Esophagus squamous epithelium (tissue), 5 donors: ENCODE measurements at places on chromosomes 6 and 20. TPM values are rescaled to one million over a fixed set of nuclear protein-coding genes. Genes with fewer than 3 reads are reported as not detected.
A peak's percentile ranks its signal among the peaks of the same experiment; 100 is the strongest.

DNA sequence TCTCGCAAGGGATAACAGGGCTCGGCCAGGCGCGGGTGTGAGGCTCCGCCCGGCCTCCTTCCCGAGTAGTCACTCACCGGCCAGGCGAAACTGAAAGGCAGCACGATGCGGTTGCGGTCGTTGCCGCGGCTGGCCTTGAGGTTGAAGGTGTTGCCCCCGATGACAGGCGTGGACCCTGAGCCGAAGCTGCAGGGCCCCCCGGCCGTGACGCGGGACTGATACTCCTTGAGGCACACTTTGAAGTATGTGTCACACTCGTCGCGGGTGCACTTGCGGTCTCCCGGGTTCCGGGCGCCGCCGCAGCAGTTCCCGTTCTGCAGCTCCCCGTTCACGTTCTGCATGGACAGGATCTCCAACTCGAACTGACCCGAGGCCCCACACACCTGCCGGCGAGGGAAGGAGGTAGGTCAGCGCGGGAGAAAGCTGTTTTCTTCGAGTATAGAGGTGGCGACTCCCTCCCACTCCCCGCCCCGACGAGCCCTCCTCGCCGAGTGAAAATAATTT is 1.1 kb downstream of the JAG1 start:
- H3K4me1 ChIP-seq = peaks cover 31% of the 10 kb centered on the region
- H3K27ac ChIP-seq = peak overlapping the region; percentile 100
- H3K27me3 ChIP-seq = no peaks in the 10 kb centered on the region
- H3K36me3 ChIP-seq = peaks cover 25% of the 10 kb centered on the region

DNA sequence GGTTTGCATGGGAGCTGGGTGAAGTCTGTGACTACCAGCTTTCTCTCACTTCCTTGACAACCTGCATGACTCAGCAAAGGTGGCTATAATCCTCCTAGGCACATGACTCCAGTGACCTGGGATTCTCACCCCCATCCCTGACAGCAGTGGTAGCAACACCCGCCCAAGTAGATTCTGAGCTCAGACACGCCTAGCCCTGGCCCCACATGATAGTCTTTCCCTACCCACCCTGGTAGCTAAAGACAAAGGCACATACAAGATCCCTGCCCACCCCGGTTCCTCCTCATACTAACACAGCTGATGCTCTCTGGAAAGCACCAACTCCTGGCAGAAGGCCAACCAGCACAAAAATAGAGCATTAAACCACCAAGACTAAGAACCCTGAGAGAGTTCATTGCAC is 25.9 kb upstream of the CRISP1 start:
- no peak for DNase-seq
- no peak overlapping the region for H3K4me3 ChIP-seq
- H3K36me3 ChIP-seq = no peaks in the 10 kb centered on the region
- no peak overlapping the region for H3K27ac ChIP-seq
- H3K4me1 ChIP-seq = no peaks in the 10 kb centered on the region

TRDN gene
- not detected for total RNA-seq

DSE gene
- 11.6 TPM for total RNA-seq

- H3K27ac ChIP-seq = no peak overlapping the region
- H3K4me3 ChIP-seq = no peak overlapping the region
- no peaks in the 10 kb centered on the region for H3K27me3 ChIP-seq
- H3K4me1 ChIP-seq = peaks cover 40% of the 10 kb centered on the region
Observed at GRCh38 chr20:59948212-59948611, 8.0 kb downstream of the FAM217B start.

GRCh38 chr6:9370480-9370879 is 935.1 kb upstream of the SLC35B3 start:
- H3K4me1 ChIP-seq = no peaks in the 10 kb centered on the region
- DNase-seq = no peak
- H3K36me3 ChIP-seq = no peaks in the 10 kb centered on the region
- H3K27me3 ChIP-seq = no peaks in the 10 kb centered on the region
- H3K27ac ChIP-seq = no peak overlapping the region
- H3K4me3 ChIP-seq = no peak overlapping the region

TPD52L2 gene
- total RNA-seq = 97.1 TPM

TMC2 gene
- total RNA-seq = not detected

PRPH2 gene
- not detected for total RNA-seq

NKAIN4 gene
- total RNA-seq = not detected

DNA sequence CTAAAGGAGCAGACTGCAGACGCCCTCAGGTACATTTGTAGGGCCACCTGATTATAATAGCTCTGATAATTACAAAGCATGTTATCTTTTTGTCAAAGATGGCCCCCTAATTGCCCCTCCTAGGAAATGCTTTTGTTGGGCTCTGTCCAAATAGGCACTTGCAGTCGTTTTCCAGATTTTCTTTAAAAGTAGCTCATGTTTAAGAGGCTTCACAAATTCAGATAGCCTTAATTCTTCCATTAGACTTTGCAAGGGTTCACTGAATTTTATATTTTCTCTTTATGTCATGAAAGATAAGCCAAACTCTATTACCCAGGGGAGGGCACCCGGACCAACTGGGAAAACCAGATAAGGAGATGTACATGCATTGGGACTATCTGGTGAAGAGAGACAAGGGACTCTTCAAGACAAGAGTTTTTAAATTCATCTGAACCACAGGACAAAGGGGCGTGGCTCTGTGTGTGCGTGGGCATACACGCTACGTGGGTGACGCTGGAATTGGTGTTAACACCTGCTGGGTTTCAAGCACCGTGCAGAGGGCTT is 95.6 kb downstream of the TOX2 start:
- no peak for DNase-seq
- no peak overlapping the region for H3K27ac ChIP-seq
- no peaks in the 10 kb centered on the region for H3K27me3 ChIP-seq
- peaks cover 2% of the 10 kb centered on the region for H3K4me1 ChIP-seq
- H3K4me3 ChIP-seq = no peak overlapping the region
